Stimulated activated CD8-positive, alpha-beta memory T cell treated with anti-CD3 and anti-CD28 coated beads, Interleukin-7, amount 100 ng/mL, for 1 hour (primary cell): ENCODE measurements at places on chromosomes 3 and 15.

- no peak for DNase-seq
Observed at GRCh38 chr3:79199966-79200365, 567.8 kb downstream of the ROBO1 start.

GRCh38 chr15:25981114-25981513 is 118.0 kb upstream of the ATP10A start:
- DNase-seq = no peak

DNA sequence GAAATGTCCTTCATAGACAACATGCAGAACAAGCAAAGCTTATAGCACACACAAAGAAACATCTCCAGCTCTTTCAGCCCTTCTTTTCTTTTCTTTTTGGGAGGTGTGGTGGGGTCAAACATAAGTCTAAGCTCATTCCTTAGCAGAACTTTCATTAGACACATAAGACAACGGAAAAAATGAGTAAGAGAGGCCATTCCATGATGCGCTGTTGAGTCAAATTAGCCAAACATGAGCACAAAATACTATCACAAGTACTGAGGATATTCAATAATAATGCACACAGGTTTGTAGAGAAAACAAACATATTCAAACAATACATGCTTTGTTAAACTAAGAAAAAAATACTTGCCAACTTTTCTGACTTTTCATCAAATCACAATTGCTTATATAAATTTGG is 83.0 kb downstream of the PLOD2 start:
- no peak for DNase-seq

DNA sequence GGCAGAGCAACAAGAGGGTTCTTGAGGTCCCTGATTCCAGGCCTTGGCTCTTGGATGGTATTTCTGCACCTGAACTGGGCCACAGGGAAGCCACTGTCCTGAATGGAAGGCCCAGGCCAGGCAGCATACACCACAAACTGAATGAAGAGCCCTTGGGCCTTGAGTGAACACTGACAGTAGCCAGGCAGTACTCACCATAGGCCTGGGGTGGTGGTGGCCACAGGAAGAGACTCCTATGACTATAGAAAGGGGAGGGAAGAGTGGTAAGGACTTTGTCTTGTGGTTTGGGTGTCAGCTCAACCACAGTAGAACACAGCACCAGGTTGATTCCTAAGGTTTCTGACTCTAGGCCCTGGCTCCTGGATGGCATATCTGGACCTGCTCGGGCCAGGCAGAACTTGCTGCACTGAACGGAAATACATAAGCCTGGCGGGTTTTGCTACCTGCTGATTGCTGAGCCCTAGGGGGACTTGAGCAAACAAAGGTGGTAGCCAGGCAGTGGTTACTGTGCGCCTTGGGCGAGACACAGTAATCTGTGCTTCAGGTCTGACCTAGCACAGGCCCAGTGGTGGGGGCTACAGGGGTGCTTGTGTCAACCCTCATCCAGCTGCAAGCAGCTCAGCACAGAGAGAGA is 241.4 kb downstream of the ISL2 start:
- no peak for DNase-seq

DNA sequence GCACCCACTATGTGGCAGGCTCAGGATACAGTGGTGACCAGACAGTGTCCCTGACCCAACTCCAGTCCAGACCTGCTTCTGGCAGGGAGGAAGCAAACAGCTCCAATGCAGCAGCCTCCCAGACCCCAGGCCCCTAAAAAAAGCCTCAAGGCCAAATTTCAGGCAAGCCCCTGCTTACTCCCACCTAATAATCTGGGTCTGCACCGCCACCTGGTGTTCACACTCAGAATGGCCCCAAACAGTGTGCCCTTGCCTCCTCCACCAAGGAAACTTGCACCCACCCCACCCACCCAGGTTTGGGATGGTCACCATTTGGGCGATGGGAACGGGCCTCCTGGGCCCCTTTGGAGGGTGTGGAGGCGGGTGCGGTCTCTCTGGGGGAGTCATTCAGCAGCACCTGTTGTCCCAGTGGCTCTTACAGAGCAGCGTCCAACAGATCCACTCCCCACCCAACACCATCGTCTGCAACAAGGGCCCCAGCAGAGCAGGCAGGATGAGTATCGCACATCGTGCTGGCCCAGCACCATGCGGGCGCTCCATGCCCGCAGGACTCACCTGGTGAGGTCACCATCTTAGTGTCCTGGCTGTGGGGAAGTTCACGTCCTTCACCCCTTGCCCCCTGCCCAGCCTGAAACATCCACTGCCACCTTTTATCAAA is 17.3 kb downstream of the C3orf18 start:
- DNase-seq = peak; percentile 52

- no peak for DNase-seq
Observed at GRCh38 chr15:65918357-65918920, 49.1 kb downstream of the RAB11A start.

DNA sequence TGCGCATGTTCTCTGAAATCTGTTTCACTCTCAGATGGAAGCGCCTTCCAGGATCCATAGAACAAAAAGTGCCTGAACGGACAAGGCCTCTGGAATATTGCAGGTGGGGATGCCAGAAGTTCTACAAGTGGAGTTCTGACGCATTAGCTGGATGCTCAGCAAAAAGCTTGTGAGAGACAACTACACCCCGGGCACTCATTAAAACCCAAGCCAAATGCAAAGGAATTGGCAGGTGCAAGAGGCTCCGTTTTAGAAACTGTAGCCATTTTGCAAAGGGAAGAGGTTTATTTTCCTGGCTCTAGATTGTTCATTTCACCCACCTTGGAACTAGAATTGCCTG is 35.2 kb upstream of the SLC24A5 start:
- DNase-seq = no peak

DNA sequence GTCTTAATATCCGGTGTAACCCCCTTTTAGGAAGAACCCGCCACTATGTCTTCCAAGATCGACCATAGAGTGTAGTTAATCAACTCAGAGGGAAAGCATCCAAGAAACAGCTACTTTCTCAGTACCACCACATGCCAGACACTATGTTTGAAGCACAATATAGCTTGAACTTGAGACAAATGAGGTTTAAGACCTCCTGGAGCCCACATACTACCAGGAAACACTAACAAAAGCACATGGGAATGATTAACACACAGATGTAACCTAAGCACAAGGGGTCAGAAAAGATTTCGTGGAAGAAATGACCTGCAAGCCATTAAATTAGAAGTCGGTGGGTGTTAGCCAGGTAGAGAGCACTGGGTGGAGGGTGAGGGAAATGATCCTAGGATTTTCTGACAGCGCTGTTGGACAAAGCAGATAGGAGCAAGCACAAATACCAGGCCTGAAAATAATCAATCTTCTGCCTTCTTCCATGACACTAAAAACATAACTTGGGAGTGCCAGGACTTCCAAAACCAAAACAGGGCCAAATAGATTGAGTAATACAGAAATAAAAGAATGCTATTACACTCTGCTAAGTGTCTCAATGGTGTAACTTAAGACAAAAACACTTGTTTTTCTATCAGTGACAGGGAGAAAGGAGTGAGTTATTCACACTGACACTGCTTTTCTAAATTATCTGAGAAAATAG is 213.7 kb downstream of the FOXP1 start:
- no peak for DNase-seq

DNA sequence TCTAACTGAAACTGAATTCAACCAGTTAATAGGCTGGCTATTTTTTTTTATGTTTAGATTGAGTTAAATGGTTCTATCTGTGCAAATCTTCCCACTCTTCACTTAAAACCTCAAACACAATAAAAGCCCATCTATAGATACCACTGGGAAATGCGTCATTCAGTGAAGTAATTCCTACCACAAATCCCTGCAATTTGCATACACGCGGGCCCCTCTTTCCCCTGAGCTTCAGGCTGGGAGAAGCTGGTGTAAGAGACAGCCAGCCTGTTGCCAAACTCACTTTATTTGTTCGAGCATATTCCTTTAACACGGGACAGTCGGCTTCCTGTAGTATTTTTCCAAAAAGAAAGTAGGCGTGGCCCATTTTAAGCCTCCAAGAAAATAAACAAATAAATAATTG is 26.0 kb upstream of the MCTP2 start:
- DNase-seq = no peak

- no peak for DNase-seq
Observed at GRCh38 chr3:1967525-1967924, 131.1 kb upstream of the CNTN4 start.

GRCh38 chr3:157104521-157104920 is 55.4 kb downstream of the CCNL1 start:
- DNase-seq = no peak
